ENCODE measurements at places on chromosomes 2 and 18. TPM values are rescaled to one million over a fixed set of nuclear protein-coding genes. Genes with fewer than 3 reads are reported as not detected.

DNA sequence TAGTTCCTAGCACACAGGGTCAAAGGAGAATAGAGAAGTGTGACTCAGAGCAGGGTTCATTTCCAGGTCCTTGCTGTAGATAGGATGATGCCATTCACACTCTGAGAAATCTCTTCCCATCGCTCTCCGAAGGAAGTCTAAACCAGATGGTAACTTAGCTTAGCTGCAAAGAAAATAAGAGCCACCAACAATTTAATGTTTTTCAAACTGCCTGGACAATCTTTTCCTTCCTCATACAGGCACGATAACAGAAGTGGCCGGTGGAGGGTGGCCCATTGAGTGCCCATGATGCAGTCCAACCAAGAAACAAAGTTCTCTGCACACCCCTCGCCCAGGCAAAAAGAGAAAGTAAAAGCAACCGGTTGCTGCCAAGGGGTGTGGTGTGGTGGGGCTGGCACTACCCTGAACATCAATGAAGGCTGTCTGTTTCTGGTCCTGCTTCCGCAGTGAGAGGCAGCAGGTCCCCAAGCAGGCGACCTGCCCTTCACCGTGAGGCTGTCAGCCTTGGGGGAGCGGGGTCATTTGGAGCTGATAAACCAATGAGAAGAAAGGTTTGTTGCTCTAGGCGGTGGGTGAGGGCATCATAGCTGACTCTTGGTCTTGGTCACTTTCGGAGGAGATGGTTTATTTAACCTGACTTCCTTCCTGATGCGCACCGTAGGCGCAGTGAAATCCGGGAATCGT, 105.6 kb upstream of the CD302 start:
- DNase-seq: no peak

GRCh38 chr18:11909061-11909455, 941 bp upstream of the MPPE1 start:
- no peak for DNase-seq

The SCN3A gene
- 10.8 TPM for polyA plus RNA-seq

- no peak for DNase-seq
These were observed 35.9 kb upstream of the LPIN2 start for GRCh38 chr18:3048820-3049349.

DNA sequence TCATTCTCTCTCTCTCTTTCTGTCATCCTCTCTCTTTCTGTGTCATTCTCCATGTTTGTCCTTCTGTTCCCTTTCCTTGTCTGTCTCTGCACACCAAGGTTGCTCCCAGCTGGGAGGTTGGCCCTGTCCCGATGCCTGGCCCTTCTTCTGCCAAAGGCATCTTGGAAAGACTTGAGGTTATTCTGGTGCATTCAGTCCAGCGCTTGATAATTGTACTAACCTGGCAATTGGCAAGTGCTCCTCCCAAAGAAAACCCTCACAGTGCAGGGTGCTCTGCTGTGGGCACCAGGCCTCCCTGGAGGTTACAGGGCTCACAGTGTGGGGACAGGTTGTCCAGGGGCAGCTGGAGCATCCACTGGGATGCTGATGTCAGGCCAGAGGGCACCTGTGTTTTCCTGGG, 95.4 kb downstream of the GLI2 start:
- no peak for DNase-seq

GRCh38 chr2:201176081-201176481, 6.9 kb upstream of the CASP10 start:
- no peak for DNase-seq

DNA sequence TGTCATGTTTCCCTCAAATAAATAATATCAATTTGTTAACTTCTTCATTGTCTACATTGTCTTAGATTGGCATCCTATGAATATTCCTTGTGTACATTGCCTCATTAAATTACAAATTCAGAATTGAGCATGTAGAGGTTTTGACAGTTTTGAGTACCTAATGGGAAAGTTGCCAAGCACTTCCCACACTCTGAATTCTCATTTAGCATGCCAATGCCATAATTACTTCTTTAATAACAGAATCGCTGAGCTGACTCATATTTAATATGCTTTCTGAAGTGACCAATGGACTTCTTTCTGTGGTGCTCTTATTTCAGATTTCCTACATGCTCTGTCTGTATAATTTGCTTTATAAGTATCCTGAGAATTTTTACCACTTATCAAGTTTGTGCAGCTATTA, 114.4 kb upstream of the NOL4 start:
- no peak for DNase-seq

DNA sequence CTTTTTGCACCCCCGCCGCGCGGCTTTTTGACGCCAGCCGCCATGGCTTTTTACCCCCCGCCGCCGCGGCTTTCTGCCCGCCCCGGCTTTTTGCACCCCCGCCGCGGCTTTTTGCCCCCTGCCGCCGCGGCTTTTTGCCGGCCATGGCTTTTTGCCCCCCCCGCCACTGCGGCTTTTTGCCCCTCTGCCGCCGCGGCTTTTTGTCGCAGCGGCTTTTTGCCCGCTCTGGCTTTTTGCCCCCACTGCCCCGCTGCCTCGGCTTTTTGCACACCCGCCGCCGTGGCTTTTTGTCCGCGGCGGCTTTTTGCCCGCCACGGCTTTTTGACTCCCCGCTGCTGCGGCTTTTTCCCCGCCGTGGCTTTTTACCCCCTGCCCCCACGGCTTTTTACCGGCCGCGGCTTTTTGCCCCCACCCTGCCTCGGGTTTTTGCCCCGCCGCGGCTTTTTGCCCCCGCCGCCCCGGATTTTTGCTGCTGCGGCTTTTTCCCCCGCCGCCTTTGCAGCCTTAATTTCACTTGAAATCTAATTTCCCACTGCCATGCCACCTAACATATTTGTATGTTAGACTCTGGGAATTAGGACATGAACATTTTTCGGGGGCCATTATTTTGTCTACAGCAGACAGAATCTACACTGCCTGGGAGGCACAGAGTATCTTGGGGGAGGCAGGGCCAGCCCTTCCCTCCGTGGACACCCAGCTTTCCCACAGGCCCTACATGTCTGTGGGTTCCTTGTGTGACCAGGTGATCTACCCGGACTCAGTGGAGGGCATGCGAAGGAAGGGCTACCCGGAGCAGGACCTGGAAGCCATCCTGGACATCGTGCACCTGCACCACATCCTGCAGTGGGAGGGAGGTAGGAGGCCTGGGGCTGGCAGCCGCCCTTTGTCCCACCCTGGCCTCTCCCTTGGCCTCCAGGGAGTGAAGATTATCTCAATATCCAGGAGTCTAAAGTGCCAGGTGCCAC, 3031.0 kb upstream of the TEKT4 start:
- no peak for DNase-seq

- no peak for DNase-seq
These were observed 288.1 kb downstream of the TMX3 start for GRCh38 chr18:68426731-68427315.

The CCL20 gene
- polyA plus RNA-seq: not detected
